ENCODE measurements at places on chromosomes 7 and 10. TPM values are rescaled to one million over a fixed set of nuclear protein-coding genes. Genes with fewer than 3 reads are reported as not detected.

The ZNF365 gene
- 0.19 TPM for total RNA-seq

The TMEM225B gene
- total RNA-seq: 0.86 TPM

The NPTX2 gene
- total RNA-seq: not detected

The WNT8B gene
- 0.11 TPM for total RNA-seq

The PRRT4 gene
- 0.45 TPM for total RNA-seq

GRCh38 chr10:123136806-123137642 is 1.3 kb downstream of the HMX3 start:
- ATAC-seq: no peak

DNA sequence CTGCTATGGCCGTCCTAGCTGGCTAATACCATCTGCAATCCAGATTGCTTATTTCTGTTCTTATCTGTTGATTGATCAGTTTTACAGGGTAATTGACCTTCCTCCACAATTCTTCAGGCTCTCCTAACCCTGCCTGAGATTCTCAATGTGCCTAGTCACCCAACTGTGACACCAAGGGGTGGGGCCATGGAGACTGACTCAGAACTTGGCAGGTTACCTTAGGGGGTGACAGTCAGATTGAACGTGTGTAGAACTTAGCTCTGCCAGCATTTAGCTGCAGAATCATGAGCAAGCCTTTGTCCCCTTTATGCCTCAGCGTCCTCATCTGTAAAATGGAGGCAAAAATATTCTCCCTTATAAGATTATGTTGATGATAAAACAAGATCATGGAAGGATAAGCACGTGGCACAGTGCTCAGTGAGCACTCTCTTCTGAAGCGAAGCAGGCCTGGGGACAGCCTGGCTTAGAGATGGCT is 19.1 kb upstream of the LEP start:
- ATAC-seq: no peak

GRCh38 chr10:74949034-74949832 is 122.8 kb downstream of the KAT6B start:
- peak; percentile 86 for ATAC-seq

DNA sequence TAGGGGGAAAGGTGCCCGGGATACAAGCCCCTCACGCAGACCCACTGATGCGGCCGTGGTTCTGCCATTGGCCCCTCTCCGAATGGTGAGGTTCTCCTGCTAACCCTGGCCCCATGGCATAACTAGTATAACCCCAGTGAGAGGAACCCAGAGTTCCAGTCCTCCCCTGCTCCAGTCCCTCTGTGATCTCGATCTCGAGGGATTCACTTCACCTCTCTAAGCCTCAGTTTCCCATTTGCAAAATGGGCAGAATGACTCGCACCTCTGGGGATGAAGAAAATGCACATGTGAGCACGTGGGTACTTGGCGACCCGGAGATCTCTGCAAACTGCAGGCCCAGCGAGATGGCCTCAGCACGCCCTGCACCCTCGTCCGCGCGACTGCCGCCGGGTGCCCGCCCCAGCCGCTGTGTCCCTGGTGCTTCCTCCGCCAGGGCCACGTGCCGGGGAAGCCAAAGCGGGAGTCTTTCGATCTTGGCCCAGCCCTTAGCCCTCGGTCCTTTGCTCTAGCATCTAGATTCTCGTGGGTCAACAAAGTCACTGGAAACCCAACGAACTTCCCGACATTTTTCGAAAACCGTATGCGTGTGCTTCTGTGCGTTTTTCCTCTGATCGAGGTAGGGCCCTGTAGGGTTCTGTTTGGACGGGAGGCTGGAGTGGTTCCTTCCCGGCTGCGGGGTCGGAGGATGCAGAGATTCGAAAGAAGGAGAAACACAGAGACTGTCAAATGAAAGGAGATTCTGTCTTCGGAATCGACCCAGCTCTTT is 169.8 kb downstream of the UBE2H start:
- no peak for ATAC-seq

DNA sequence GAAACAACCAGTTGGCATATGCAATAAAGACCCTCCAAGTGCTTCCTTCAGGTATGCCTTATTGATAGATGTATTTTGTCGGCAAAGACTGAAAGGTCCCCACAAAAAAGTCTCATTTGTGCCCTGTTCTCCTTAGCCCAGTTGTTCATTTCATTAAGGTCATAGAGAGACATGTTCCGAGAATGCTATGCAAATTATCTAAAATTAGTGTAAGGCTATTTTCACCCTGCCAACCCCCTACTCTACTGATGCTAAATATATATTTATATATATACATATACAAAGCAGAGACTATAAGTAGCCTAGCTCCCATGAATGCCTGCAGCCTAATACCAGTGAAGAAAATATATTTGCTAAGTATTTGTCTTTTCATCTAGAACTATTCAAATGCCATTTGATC is 96.7 kb upstream of the ADO start:
- no peak for ATAC-seq

GRCh38 chr7:127566242-127566641 is 19.2 kb downstream of the GCC1 start:
- ATAC-seq: no peak

DNA sequence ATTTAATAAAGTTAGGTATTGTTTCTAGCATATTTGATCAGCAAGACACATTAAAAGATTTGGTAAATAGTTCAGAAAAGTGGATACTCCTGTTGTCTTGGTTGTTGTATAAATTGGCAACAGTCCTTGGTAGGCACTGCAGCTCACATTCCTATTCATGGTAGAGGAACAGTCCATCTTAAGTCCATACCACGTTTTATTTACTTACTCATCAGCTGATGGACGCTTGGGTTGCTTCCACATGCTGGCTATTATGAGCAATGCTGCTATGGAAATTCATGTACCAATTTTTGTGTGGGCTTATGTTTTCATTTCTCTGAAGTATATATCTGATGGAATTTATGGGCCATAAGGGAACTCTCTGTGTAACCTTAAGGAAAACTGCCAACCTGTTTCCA is 43.3 kb downstream of the C10orf120 start:
- no peak for ATAC-seq

GRCh38 chr7:40095230-40095629 is 39.2 kb downstream of the MPLKIP start:
- ATAC-seq: no peak

DNA sequence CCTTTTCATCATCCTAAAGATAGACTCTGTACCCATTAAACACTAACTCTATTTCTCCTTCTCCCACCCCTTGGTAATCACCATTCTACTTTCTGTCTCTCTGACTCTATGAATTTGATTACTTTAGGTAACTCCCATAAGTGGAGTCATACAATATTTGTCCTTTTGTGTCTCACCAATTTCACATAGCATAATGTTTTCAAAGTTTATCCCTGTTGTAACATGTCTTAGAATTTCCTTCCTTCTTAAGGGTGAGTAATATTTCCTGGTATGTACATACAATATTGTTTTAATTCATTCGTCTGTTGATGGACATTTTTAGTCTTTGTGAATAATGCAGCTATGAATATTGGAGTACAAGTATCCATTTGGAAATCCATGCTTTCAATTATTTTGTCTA is 50.9 kb upstream of the CDCA7L start:
- ATAC-seq: no peak

DNA sequence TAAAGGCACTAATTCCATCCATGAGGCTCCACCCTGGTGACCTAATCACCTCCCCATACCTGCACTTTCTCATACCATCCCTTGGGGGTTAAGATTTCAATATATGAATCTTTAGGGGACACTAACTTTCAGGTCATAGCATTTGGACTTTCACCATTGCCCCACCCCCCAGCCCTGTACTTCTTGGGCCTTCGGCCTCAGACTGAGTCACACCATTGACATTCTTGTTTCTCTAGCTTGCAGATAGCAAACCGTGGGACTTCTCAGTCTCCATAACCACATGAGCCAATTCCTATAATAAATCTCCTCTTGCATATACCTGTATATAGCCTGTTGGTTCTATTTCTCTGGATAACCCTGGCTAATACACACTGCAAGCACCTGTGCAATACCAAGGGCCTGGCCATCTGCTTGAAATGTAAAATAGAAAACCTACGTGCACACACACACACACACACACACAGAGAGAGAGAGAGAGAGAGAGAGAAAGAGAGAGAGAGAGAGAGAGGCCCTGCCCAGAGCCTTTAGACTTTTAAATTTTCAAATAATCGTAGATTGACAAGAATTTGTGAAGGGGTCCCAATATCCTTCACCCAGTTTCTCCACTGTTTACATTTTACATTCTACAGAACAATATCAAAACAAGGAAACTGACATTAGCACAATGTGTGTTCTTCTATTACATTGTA is 25.3 kb downstream of the ANXA8 start:
- ATAC-seq: no peak

DNA sequence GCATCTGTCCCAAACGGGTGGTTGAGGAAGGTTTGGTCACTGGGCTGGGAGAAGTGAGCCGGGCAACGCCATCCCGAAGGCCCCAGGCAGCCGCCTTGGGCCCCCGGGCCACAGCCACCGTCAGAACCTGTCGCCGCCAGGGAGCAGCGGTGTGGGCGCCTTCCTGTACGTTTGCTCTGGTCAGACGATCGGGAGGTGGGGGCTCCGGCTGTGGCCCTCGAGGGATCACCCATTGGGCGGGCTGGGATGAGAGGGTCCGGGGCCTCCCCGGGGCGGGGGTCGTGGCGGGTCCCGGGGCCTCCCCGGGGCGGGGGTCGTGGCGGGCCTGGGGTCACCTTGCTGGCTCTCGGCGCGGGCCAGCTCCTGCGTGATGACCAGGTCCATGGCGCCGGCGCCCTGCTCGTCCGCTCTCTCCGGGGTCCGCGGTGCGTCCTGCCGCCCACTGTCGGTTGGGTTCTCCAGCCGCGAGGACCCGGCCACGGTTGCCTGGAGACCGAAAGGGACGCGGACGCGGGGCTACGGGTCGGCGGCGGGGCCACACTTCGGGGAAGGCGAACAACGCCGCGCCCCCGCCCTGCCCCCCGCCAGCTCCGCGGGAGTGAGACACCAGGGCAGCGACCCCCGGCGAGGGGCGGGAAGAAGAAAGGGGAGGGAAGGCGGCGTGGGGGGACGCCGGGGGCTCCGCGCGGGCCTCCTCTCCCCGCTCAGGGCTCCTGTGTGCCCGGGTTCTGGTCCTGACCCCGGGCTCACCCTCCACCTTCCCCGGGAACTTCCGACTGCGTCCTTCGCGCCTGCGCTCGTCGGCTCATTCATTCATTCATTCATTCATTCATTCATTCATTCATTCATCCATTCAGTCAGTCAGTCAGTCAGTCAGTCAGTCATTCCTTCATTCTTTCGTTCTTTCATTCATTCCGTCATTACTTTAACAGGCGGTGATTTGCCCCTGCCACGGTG is at the start of gene CFAP46:
Gene CFAP46, minus strand, starts transcription at position 470 of the 957 bp plus-strand sequence. Its CDS starts 86 bp downstream, at position 384.
- ATAC-seq: no peak

- ATAC-seq: no peak
Measured at GRCh38 chr7:71308096-71308495, 176.2 kb downstream of the GALNT17 start.

DNA sequence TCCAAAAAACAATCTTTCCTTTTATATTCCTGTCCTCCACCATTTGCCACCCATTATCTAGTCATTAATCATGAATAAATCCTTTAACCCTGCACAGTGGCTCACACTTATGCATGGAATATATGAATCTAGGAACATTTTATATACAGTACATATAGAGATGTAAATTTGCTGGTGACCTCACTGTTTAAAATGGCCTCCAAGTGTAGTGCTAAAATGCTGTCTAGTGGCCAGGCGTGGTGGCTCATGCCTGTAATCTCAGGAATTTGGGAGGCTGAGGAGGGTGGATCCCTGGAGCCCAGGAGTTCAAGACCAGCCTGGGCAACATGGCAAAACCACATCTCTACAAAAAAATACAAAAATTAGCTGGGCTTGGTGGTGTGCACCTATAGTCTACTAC is 9.6 kb downstream of the NANOS1 start:
- ATAC-seq: no peak

- no peak for ATAC-seq
Measured at GRCh38 chr10:121302541-121303180, 295.6 kb downstream of the FGFR2 start.

DNA sequence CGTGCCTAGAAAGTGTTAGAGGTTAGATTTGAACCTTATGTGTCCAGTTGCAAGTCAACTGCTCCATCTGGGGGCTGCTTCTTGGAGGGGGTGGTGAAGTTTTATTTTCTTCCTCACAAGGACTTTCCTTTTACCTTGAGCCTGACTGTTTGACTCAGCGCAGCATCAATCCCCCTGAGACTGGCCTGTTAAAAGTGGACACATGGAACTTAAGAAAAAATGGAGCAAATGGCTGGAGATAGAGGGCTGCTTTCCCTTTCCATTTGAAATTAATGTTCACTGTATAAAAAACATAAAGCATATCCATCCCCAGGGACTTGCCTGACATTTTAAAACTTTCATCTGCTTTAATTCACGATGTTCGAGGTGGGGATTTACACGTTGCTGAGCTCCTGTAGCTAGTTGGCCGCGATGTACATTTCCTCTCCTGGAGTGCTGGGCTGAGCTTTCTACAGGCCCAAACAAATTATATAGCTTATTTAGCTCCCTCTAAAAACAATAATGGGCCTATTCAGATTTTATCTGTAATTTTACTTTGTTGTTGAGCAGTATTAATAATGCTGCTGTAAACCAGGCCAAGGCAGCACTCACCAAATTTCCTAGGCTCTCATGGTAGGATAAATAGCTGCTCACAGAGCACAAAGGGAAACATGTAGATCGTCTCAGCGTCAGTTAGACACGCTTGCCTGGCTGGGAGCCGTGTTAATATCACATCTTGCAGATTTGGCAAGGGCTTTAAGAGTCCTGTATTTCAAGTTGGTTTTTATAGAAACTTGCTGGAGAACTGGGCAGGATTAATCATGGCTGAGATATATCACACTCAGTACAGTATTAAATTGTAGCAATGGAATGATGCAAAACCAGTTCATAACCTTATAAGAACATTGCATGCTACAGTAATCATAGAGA is 251.5 kb downstream of the LRMDA start:
- ATAC-seq: no peak

DNA sequence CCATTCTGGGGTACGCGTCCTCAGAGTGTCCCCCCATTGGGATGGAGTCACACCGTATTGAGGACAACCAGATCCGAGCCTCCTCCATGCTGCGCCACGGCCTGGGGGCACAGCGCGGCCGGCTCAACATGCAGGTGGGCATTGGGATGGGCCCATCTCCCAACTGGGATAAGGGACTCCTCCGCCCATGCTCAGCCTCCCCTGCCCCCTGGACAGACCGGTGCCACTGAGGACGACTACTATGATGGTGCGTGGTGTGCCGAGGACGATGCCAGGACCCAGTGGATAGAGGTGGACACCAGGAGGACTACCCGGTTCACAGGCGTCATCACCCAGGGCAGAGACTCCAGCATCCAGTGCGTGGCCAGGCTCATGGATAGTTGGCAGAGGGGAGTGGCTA is 5.8 kb downstream of the AEBP1 start:
- ATAC-seq: no peak

- no peak for ATAC-seq
Measured at GRCh38 chr10:121221072-121221471, 369.9 kb downstream of the WDR11 start.

DNA sequence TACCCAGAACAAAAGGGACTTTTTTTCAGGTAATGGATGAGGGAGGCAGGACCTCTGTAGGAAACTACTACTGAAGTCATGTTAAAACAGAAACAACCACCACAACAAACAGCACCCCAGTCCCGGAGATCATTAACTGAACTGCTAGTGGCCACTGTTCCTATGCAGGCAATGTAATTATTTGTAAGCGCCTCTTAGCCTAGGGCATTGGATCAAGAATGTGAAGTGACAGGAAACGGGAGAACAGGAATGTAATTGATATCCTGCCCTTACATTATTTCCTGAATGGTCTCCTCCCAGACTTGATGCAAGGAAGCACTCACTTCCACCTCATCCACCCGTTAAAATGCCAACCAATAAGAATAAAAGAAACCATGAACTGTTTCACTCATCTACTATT is 16.7 kb upstream of the GAD2 start:
- no peak for ATAC-seq
